Activated CD4-positive, alpha-beta T cell treated with anti-CD3 and anti-CD28 coated beads, Interleukin-2, amount 10 ng/mL, durations not matched to agents 24 days and 14 days (primary cell): ENCODE measurements at places on chromosomes 16 and 17.

GRCh38 chr16:55699616-55700015, 43.8 kb downstream of the SLC6A2 start:
- H3K27ac ChIP-seq, result peak overlapping the region; percentile 0
- H3K4me1 ChIP-seq, result peaks cover 3% of the 10 kb centered on the region
- no peak overlapping the region for H3K4me3 ChIP-seq
- no peaks in the 10 kb centered on the region for H3K36me3 ChIP-seq
- no peak for DNase-seq

GRCh38 chr17:50501054-50501453, 7.2 kb upstream of the MYCBPAP start:
- H3K27me3 ChIP-seq, result peaks cover 6% of the 10 kb centered on the region
- no peak overlapping the region for H3K4me3 ChIP-seq
- H3K4me1 ChIP-seq, result peaks cover 21% of the 10 kb centered on the region
- no peaks in the 10 kb centered on the region for H3K36me3 ChIP-seq
- no peak overlapping the region for H3K27ac ChIP-seq

DNA sequence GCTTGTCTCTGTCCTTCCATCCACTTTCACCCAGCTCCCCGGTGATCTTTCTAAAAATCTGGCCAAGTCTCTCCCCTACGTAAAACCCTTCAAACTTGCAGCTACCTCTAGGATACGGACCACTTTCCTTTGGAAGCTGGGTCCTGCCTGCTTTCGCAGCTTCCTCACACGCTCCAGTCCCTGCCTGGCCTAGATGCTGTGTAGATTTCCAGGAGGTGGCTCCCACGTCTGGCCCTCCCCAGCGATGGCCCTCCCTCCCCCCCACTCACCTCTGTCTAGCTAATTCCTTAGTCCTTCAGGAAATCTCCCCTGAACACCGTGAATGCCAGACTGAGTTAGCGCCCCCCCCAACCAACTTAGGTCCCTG, 579 bp upstream of the LRRC59 start:
- no peaks in the 10 kb centered on the region for H3K27me3 ChIP-seq
- no peak for DNase-seq
- H3K4me3 ChIP-seq, result peak overlapping the region; percentile 92
- peaks cover 28% of the 10 kb centered on the region for H3K4me1 ChIP-seq

GRCh38 chr17:47810200-47810821, 11.3 kb downstream of the OSBPL7 start:
- peaks cover 6% of the 10 kb centered on the region for H3K4me1 ChIP-seq
- H3K27me3 ChIP-seq, result no peaks in the 10 kb centered on the region
- peaks cover 38% of the 10 kb centered on the region for H3K36me3 ChIP-seq
- peak overlapping the region; percentile 39 for H3K27ac ChIP-seq
- no peak overlapping the region for H3K4me3 ChIP-seq
- DNase-seq, result no peak

GRCh38 chr17:42457107-42457792, 1.4 kb upstream of the ATP6V0A1 start:
- H3K4me1 ChIP-seq, result peaks cover 36% of the 10 kb centered on the region
- H3K27ac ChIP-seq, result peak overlapping the region; percentile 83
- no peak for DNase-seq
- peaks cover 31% of the 10 kb centered on the region for H3K27me3 ChIP-seq
- peak overlapping the region; percentile 75 for H3K4me3 ChIP-seq

DNA sequence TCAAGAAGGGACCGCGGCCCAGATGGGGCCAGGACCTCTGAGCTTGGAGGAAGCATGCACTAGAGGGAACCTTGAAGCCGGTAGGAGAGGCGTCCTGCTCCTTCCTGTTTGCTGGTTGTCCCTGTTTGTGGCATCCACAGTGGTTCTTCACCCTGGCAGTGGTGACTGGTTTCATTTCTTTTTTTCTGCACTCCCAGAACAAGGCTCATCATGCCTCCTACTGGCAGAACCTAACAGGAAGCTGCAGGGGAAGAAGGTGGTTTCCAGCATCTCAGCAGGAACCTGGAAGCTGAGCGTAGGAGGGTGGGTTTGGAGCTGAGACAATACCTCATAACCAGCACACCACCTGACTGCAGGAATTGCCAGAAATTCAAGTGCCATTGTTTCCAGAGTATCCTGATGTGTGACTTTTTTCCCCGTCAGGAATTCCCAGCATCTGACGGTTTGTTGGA, 5.8 kb downstream of the TMEM231 start:
- no peak overlapping the region for H3K4me3 ChIP-seq
- no peaks in the 10 kb centered on the region for H3K36me3 ChIP-seq
- peaks cover 5% of the 10 kb centered on the region for H3K4me1 ChIP-seq
- H3K27ac ChIP-seq, result no peak overlapping the region
- DNase-seq, result peak; percentile 85

GRCh38 chr17:34703533-34703932, 124.2 kb downstream of the TMEM132E start:
- peak; percentile 80 for DNase-seq
- H3K27ac ChIP-seq, result no peak overlapping the region
- H3K4me1 ChIP-seq, result no peaks in the 10 kb centered on the region
- no peak overlapping the region for H3K4me3 ChIP-seq
- H3K27me3 ChIP-seq, result no peaks in the 10 kb centered on the region
- no peaks in the 10 kb centered on the region for H3K36me3 ChIP-seq

GRCh38 chr16:17302620-17303019, 168.1 kb downstream of the XYLT1 start:
- peak overlapping the region; percentile 48 for H3K27ac ChIP-seq
- peaks cover 2% of the 10 kb centered on the region for H3K36me3 ChIP-seq
- peaks cover 35% of the 10 kb centered on the region for H3K4me1 ChIP-seq
- DNase-seq, result no peak

DNA sequence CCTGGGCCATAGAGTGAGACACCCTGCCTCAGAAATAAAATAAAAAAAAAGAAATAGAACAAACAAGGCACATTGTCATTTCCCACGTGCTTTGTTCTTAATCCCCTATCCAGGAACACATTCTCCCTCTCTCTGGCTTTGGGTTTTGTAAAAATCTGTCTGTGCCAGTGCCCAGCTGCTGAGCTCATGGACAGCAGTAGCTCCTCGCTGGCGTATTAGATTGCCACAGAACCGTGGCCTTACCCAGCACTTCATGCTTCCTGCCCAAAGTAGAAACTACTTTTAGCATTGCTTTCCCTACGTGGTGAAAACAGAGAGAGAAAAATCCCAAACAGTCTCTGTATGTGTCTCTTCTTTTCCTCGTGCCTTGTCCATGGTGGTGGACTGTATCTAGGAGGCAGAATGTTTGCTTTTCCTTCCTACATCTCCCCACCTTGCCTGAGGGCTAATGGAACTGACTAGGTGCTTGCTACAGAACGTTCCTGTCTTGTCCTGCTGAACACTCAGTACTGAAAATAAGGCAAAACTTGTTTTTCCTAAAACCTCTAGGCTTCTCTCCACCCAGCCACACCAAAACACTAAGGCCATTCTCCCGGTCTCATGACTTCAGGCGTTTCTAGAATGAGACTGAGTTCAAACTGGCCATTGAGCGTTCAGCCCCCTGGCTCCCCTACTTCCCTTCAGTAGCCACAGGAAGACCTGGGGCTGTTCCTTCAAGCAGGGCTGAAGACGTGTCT, 26.1 kb downstream of the MNT start:
- peak overlapping the region; percentile 20 for H3K27ac ChIP-seq
- no peak for DNase-seq
- peaks cover 10% of the 10 kb centered on the region for H3K36me3 ChIP-seq
- no peaks in the 10 kb centered on the region for H3K27me3 ChIP-seq

DNA sequence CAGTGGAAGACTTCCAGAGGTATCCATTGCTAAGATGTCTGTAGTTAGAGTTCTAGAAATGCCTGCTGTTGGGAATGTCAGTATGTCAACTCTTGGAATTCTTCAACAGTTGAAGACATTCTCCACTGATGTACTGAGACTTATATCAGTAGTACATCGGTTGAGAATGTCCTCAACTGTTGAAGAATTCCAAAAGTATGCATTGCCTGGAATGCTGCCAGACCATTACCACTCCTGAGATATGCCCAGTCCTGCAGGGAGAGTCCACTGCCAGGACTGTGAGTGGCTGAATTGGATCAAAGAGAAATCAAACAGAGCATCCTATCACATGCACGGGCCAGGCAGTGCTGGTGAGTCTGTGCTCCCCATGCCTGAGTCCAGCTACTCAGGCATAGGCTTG, 42.0 kb downstream of the IL21R start:
- H3K27me3 ChIP-seq, result no peaks in the 10 kb centered on the region
- no peak overlapping the region for H3K4me3 ChIP-seq
- DNase-seq, result no peak
- peaks cover 25% of the 10 kb centered on the region for H3K4me1 ChIP-seq
